Small intestine (tissue), 16 donors: ENCODE measurements at places on chromosomes 6 and 20. TPM values are rescaled to one million over a fixed set of nuclear protein-coding genes. Genes with fewer than 3 reads are reported as not detected.

IMPG1 gene
- not detected for polyA plus RNA-seq

VIP gene
- polyA plus RNA-seq: 6.2 TPM

HEY2 gene
- 1.2 TPM for polyA plus RNA-seq

- H3K27me3 ChIP-seq: no peaks in the 10 kb centered on the region
- H3K4me3 ChIP-seq: no peak overlapping the region
- no peak overlapping the region for H3K27ac ChIP-seq
- DNase-seq: no peak
- no peaks in the 10 kb centered on the region for H3K36me3 ChIP-seq
These were observed 43.4 kb downstream of the HIVEP2 start for GRCh38 chr6:142901611-142902010.

GRCh38 chr6:137522198-137522798 lies 28.1 kb upstream of the OLIG3 start:
- no peak for DNase-seq
- no peak overlapping the region for H3K4me3 ChIP-seq
- H3K27ac ChIP-seq: no peak overlapping the region
- H3K4me1 ChIP-seq: no peaks in the 10 kb centered on the region
- H3K27me3 ChIP-seq: no peaks in the 10 kb centered on the region

GRCh38 chr6:99575544-99576227 lies 7.2 kb upstream of the CCNC start:
- no peaks in the 10 kb centered on the region for H3K4me1 ChIP-seq
- H3K27ac ChIP-seq: no peak overlapping the region
- no peak for DNase-seq
- peaks cover 7% of the 10 kb centered on the region for H3K27me3 ChIP-seq
- H3K36me3 ChIP-seq: no peaks in the 10 kb centered on the region

GRCh38 chr20:33000802-33001466 lies 3.3 kb downstream of the SUN5 start:
- H3K27me3 ChIP-seq: no peaks in the 10 kb centered on the region
- no peak for DNase-seq
- no peak overlapping the region for H3K4me3 ChIP-seq
- no peaks in the 10 kb centered on the region for H3K36me3 ChIP-seq

DNA sequence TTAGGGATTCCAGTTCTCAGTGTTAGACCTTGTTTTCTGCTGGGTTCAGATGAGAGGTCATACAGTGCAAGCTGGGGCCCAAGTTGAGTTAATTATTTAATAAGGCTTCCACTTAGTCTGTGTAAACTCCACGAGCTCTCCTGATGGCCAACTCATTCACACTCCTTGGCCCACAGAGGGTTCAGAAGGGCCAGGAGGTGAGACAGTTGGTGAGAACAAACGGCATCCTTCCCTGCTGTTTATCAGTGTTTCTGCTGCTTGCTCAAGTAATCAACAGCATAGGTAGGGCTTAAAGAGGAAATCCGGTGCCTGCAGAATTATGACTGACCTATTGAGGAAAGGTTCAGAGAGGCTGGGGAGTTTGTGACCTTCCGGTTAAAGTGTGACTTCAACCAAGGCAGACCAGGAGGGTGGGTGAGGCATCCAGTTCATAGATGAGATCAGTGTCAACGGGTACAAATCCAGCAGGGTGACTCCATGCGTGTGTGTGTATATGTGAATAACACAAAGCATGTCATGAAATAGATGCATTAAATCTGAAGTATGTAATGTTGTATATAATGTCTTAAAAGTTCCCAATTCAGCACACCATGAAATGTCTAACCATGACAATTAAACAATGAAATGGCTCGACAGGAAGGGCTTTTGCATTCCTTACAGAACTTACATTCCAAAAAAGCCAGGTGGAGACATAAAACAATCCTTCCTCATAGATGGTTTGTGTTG lies 37.4 kb upstream of the BCAS1 start:
- H3K4me3 ChIP-seq: no peak overlapping the region
- H3K4me1 ChIP-seq: peaks cover 5% of the 10 kb centered on the region
- H3K27ac ChIP-seq: peak overlapping the region; percentile 68
- DNase-seq: peak; percentile 35

DNA sequence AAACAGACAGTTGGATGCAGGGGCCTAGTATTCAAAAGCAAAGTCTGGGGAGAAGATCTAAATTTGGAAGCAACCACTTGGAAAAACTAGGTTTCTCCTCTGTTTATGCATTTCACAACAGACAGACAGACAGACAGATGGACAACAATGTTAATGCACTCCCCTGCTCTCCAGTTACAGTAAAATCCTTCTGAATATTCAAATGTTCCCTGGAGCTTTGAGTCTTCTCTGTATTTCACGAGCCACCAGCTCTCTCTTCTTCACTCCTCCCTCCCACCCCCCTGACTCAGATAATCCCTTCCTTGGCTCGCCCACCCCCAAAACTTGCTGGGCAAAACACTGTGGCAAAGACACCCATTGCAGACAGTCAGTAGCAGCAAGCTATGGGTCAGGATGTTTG lies 129.3 kb upstream of the TOP1 start:
- DNase-seq: no peak
- no peak overlapping the region for H3K4me3 ChIP-seq
- peaks cover 3% of the 10 kb centered on the region for H3K27me3 ChIP-seq
- H3K4me1 ChIP-seq: no peaks in the 10 kb centered on the region

GRCh38 chr6:156826290-156826955 lies 49.2 kb downstream of the ARID1B start:
- H3K27me3 ChIP-seq: no peaks in the 10 kb centered on the region
- DNase-seq: no peak
- peaks cover 4% of the 10 kb centered on the region for H3K4me1 ChIP-seq
- no peak overlapping the region for H3K4me3 ChIP-seq

GRCh38 chr6:55953335-55953734 lies 77.9 kb upstream of the BMP5 start:
- no peaks in the 10 kb centered on the region for H3K36me3 ChIP-seq
- no peak overlapping the region for H3K4me3 ChIP-seq
- no peaks in the 10 kb centered on the region for H3K4me1 ChIP-seq
- no peak for DNase-seq
- no peaks in the 10 kb centered on the region for H3K27me3 ChIP-seq

GRCh38 chr6:63802606-63803206 lies 167.1 kb downstream of the PHF3 start:
- H3K4me1 ChIP-seq: no peaks in the 10 kb centered on the region
- no peaks in the 10 kb centered on the region for H3K36me3 ChIP-seq
- DNase-seq: peak; percentile 47
- no peaks in the 10 kb centered on the region for H3K27me3 ChIP-seq
- H3K27ac ChIP-seq: no peak overlapping the region

GRCh38 chr6:154399097-154399496 lies 42.5 kb upstream of the IPCEF1 start:
- no peak for DNase-seq
- peaks cover 15% of the 10 kb centered on the region for H3K36me3 ChIP-seq
- no peaks in the 10 kb centered on the region for H3K27me3 ChIP-seq
- H3K4me1 ChIP-seq: no peaks in the 10 kb centered on the region

DNA sequence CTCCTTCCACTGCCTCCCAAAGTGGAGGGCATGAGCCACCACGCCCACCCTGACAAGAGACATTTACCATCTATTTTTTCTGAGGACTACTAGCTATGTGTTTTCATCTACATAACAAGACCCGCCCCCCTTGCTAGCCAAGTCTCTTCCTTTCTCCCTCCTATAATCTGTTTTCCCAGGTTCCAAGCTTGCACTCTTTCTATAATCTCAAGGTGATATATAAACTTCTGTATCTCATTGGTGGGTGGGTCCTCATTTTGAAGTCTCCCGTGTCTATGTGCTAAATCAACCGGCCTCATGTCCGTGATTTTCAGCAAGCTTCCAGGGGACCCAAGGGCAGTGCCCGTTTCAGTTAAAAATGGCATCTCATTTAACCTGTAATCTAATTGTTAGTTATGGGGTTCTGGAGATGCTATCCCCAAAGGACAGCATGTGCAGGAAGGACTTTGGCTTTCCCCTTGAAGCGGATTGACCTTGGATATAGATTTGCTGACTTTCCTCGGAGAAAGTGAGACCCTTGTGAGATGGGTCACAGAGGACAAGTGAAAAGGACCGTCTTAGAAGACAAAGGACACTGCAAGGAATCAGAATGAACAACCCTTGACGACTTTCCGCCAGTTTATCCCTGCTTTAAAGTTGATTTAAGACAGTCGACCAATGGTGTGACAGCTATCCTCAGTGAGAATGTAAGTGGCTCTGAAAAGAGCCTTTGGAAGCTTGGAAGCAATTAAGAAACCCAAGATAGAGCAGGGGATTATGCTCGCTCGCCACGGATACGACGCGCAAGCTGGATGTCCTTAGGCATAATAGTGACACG lies 22.4 kb downstream of the OR2B2 start:
- peaks cover 17% of the 10 kb centered on the region for H3K4me1 ChIP-seq
- no peak for DNase-seq
- peak overlapping the region; percentile 58 for H3K27ac ChIP-seq
- no peak overlapping the region for H3K4me3 ChIP-seq

- peak; percentile 13 for DNase-seq
- H3K36me3 ChIP-seq: no peaks in the 10 kb centered on the region
- H3K4me3 ChIP-seq: no peak within 1 kb of the TSS
- no peaks in the 10 kb centered on the region for H3K4me1 ChIP-seq
- H3K27me3 ChIP-seq: peaks cover 20% of the 10 kb centered on the region
- peak within 1 kb of the TSS; percentile 6 for H3K27ac ChIP-seq
These were observed at the start of gene SCUBE3 for GRCh38 chr6:35213824-35214756. Gene SCUBE3 (plus strand): TSS chr6:35213956. CDS start chr6:35214419, 463 bp downstream.

DNA sequence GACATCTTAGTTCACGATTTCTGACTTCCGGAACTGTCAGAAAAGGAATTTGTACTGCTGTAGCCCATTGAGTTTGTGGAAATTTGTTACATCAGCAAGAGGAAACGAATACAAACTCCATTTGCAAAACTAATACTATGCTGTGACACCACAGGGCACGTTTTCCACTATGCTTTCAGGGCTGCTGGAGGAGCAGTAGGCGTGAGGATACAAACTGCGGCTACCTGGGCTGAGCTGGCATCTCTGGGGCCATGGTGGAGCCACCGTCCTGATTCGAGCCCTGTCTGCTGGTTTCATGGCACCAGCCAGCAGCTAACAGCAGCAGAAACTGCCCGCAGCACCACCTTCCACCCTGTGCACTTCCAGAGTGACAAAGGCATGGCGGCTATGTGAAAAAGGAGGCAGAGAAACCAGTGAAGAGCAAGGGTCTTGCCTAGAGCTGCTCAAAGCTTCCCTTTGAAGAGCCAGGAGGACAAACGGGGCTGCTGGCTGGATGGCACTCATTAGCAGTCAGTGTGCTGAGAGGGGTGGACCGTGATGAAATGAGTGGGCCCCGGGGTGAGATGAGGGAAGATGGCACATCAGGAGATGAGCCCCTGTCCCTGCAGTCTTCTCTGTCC lies 58.9 kb upstream of the STX16 start:
- no peaks in the 10 kb centered on the region for H3K4me1 ChIP-seq
- no peaks in the 10 kb centered on the region for H3K36me3 ChIP-seq
- no peak for DNase-seq
- no peak overlapping the region for H3K27ac ChIP-seq
- H3K27me3 ChIP-seq: no peaks in the 10 kb centered on the region

- no peaks in the 10 kb centered on the region for H3K4me1 ChIP-seq
- H3K4me3 ChIP-seq: no peak overlapping the region
- no peaks in the 10 kb centered on the region for H3K27me3 ChIP-seq
- peaks cover 5% of the 10 kb centered on the region for H3K36me3 ChIP-seq
These were observed 13.3 kb downstream of the RSPH4A start for GRCh38 chr6:116629563-116629981.

DNA sequence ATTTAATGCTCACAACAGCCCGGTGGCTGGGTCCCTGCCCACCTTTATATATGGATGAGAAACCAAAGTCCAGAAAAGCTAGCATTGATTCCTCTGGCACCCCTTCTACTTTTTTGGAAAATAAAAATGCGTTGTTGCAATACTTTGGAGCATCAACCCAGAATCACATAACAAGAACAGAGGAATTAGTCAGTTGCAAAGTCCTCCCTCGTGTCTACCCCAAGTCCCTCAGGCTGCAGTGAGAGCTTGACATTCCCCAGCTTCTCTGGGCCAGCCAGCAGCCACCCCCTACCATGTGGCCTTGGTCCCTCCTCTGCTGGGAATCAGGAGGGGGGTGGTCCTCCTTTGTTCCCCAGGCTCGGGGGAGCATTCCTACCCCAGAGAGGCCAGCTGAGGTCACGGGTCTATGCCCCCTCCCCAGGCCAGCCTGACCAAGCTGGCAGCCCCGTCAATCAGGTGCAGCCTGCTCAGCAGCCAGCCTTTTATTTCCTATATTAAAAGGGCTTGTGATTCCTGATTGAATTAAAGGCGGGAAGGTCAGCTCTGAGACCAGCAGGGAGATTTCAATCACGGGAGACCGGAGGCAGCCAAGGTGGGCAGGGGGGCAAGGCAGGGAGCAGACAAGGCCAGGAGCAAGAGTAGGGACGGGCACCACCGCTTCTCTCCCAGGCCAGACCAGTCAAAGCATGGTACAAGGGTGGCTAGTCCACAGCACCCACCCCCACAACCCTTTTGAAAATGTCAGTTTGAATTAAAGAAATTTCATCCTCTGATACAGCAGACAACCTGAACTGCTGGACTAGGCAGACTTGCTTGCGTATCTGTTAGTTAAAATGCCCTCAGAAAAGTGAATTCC lies 158.9 kb downstream of the MRPL14 start:
- no peak overlapping the region for H3K27ac ChIP-seq
- no peaks in the 10 kb centered on the region for H3K4me1 ChIP-seq
- H3K4me3 ChIP-seq: no peak overlapping the region
- no peak for DNase-seq

GRCh38 chr6:166526937-166527336 lies 59.5 kb downstream of the RAMACL start:
- H3K36me3 ChIP-seq: no peaks in the 10 kb centered on the region
- DNase-seq: no peak
- no peak overlapping the region for H3K27ac ChIP-seq
- no peaks in the 10 kb centered on the region for H3K4me1 ChIP-seq

DNA sequence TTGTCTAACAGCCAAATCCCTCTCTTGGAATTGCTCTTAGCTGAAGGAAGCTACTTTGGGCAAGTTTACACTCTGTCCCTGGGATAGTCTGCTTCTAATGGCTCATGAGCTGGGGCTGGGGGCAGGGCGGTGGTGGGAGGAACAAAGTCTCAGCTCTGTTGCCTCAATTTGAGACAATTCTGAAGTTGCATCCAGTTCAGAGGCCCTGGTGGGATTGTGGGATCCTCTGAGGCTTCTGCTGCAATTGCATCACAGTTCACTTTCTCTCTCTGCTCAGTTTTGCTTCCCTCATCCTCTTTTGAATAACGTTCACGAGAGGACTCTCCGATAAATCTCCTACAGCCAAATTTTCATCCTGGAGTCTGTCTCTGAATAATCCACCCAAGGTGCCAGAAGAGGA lies 440.6 kb upstream of the SLC35B3 start:
- H3K27me3 ChIP-seq: no peaks in the 10 kb centered on the region
- no peak overlapping the region for H3K4me3 ChIP-seq
- no peaks in the 10 kb centered on the region for H3K36me3 ChIP-seq
- H3K27ac ChIP-seq: no peak overlapping the region
- DNase-seq: no peak

DNA sequence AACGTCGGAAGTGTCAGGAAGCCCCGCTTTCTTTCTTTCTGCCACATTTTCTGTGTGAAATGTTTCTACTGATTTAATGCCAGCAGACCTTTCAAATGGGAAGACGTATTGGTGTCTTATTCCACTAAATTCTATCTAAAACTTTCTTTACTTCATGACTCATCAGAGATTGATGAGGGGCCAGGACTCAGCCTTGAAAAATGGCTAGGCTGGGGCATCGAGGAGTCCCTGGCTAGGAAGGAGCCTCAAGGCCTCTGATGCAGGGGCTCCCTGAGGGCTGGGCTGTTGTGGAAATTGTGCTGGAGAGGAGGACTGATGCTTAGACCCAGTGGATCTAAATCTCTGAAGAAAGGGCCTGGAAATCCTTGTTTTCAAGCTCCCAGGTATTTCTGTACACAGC lies 192.8 kb upstream of the PDE10A start:
- no peak overlapping the region for H3K27ac ChIP-seq
- H3K4me3 ChIP-seq: no peak overlapping the region
- H3K27me3 ChIP-seq: peaks cover 48% of the 10 kb centered on the region
- H3K4me1 ChIP-seq: no peaks in the 10 kb centered on the region
